NCI-H187 (cell line): ENCODE measurements at places on chromosomes 6 and 20.

DNA sequence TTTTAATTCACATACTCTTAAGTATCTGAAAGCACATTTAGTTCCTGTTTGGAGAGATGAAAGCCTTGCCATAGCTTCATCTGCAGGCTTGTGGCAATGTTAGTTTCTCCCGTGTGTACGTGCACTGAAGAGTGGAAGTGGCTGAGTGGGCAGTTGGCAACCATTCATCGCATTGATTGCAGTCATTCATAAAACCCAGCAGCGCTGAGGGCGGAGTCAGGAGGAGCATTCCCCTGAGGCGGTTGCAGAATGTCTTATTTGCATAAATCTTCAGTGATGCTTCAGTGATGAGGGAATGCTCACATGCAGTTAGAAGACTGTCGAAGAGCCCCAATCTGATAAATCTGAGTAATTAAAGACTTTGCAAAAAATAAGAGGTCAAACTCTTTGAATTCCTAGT, 79.1 kb downstream of the RIMS1 start:
- peak; percentile 24 for DNase-seq

DNA sequence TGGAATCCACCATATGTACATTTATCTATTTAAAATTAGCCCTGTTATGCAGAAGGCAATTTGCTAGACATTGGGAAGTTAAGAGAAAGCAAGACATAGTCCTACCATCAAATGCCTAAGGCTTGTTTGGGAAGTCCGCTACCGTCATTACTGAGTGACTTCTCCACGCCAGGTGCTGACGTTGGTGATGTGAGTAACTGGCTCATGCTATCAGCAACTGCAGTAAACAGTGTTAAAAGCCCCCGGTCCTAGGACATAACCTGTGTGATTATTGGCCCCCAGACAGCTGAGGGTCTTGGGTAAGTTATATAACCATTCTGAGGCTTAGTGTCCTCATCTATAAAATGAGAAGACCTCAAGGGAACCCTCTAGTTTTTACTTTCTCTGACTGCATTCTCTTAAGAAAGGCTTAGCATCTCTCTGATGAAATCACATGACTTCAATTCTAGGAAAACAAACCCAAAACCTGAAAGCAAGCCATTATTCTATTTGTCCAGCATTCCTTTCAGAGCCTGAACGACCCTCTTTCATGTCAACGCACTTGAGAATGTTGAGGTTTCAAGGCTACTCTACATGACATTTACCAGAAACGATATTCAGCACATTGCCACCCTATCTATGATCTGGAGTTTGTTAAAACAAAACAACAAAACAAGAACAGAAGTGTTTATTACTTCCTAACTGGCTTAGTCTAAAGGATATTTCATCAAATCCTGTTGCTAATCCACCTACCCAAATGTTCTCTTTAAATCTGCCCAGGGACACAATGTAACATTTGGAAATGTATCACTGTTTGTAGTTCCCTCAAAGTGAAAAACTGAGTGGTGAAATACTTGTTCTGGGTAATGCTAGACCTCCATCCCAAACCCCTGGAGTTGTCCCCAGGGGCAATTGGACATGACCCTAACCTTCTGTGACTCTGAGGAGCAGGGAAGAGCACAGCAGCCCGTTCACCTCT, 133.8 kb downstream of the BTBD3 start:
- no peak for DNase-seq

- no peak for DNase-seq
These were observed 211.1 kb downstream of the ANKRD60 start for GRCh38 chr20:58017231-58017969.

- DNase-seq = no peak
These were observed 85.4 kb downstream of the KLHL32 start for GRCh38 chr6:97009781-97010492.

- no peak for DNase-seq
These were observed 205.1 kb downstream of the ANKRD60 start for GRCh38 chr20:58023346-58023745.

GRCh38 chr6:17281497-17282481, 628 bp downstream of the RBM24 start:
- no peak for DNase-seq

- DNase-seq = no peak
These were observed 19.0 kb upstream of the ASIP start for GRCh38 chr20:34222208-34222607.

GRCh38 chr6:45698046-45698445, 317.6 kb downstream of the CLIC5 start:
- DNase-seq = no peak

- no peak for DNase-seq
These were observed 81.3 kb downstream of the HMGCLL1 start for GRCh38 chr6:55497694-55498093.

- no peak for DNase-seq
These were observed 249.2 kb downstream of the CDC5L start for GRCh38 chr6:44636561-44637248.

DNA sequence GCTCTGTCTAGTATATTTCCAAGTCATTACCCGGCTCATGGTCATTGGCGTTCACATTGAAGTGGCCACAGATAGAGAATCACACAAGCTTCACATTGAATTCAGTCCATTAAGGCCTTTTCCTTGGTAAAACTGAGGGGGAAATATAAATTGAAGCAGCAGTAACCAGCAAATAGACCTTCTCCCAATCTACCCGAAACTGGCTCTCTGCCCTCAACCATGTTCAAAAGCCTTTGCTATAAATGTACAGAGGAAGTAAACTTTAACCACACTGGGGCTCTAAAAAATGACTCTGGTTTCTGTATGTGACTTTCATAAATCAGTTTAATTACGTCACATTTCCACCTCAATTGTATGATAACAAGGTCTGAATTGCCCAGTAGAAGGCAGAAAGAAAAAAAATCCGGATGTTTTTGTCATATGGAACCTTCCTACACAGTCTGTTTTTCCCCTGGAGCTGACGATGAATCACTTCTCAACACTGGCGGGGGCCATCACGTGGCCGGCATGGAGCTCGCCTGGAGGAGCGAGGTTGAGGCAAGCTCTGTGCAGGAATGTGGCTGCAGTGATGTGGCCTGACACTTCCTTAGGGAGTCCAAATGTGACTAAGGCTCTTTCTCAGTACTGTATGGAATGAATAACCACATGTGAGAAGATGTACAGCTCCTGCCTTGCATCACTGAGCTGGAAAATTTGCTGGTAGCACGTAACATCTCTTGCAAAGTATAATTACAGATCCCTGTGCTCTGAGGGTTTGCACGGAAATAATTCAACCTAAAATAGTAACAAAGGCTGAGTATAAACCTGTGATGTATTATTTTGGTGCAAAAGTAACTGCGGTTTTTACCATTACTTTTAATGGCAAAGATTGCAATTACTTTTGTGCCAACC, 58.6 kb upstream of the SNX9 start:
- DNase-seq = no peak

DNA sequence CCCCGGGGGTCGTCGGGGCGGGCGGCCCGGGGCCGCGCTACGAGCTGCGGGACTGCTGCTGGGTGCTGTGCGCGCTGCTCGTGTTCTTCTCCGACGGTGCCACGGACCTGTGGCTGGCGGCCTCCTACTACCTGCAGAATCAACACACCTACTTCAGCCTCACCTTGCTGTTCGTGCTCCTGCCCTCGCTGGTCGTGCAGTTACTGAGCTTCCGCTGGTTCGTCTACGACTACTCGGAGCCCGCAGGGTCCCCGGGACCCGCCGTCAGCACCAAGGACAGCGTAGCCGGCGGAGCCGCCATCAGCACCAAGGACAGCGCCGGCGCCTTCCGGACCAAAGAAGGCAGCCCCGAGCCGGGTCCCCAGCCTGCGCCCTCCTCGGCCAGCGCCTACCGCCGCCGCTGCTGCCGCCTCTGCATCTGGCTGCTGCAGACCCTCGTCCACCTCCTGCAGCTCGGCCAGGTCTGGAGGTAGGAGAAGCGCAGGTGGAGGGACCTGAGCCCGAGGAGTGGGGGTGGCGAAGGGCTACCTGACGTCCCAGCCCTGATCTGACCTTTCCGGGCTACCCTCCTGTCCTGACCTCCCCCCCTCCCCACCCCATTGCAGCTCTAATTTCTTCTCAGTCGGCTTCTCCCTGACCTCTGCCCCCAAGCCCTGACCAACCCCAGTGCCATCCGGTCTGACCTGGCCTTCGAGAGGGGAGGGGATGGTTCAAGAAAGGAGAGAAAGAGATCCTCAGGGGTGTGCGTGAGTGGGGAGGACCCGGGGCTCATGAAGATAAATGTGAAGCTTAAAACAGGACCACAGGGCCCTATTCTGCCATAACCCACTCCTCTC, 558 bp downstream of the XKR7 start:
- no peak for DNase-seq

GRCh38 chr6:27312146-27312949, at the start of gene POM121L2:
POM121L2 (minus strand) TSS chr6:27312273; CDS start chr6:27312170, 103 bp downstream.
- peak; percentile 8 for DNase-seq

- no peak for DNase-seq
These were observed 19.1 kb downstream of the TRIM38 start for GRCh38 chr6:25981568-25982263.

- no peak for DNase-seq
These were observed 132.5 kb downstream of the SULF2 start for GRCh38 chr20:47652794-47653193.
